SHP77 (cell line): ENCODE measurements at places on chromosomes 5 and 9.

GRCh38 chr9:13411791-13412190 lies 132.3 kb upstream of the MPDZ start:
- no peak for DNase-seq

DNA sequence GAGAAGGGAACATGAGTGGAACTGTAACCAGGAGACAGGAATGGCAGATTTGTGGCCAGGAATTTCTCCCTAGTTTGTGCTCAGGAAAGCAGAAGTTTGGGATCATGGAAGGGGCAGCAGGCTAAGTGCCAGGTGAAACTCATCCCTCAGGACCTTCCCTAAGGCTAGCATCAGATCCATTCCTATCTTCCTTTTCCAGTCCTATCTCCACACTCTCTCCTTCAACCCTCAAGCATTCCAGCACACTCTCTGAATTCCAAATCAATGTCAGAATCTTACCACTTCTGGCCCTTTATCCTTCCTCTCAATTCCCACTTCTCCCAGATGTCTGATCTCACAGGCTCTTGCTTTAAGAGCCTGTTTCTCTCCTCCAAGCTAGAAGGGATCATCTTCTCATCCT lies 53.2 kb upstream of the GRIA1 start:
- no peak for DNase-seq

DNA sequence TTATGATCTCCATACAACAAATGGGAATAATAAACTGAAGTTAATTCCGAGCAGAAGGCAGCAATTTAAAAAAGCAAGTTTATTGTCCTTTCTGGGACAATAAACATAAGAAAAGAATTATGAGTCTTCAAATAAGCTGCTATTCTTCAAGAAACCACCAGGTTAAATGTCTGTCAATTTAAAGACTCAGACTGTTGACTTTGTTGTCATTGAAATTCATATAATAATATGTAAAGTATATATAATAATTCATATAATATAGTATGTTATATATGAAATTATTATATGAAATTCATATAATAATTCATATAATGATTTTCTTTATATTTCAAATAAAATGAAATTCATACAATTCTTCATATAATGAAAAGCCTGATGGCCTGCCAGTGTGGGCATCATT lies 497.5 kb upstream of the RGMB start:
- no peak for DNase-seq

- no peak for DNase-seq
Measured at GRCh38 chr5:170782438-170782837, 1.1 kb upstream of the GABRP start.

GRCh38 chr5:54991416-54991815 lies 6.0 kb upstream of the ESM1 start:
- no peak for DNase-seq

- DNase-seq, result no peak
Measured at GRCh38 chr5:148999741-149000140, 63.1 kb downstream of the SH3TC2 start.

DNA sequence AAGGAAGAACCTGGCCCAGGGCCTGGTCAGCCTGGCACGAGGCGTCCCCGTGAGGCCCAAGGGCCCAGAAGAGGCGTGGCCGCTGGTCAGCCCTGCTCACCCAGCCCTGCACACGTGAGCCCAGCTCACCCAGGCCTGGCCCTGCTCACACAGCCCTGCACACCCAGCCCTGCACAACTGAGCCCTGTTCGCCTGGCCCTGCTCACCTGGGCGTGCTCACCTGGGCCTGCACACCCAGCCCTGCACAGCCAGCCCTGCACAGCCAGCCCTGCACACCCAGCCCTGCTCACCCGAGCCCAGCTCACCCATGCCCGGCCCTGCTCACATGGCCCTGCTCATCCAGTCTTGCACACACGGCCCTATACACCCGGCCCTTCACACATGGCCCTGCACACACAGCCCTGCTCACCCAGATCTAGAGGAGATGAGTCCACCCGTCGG lies 2.1 kb downstream of the ZDHHC11 start:
- DNase-seq, result no peak

DNA sequence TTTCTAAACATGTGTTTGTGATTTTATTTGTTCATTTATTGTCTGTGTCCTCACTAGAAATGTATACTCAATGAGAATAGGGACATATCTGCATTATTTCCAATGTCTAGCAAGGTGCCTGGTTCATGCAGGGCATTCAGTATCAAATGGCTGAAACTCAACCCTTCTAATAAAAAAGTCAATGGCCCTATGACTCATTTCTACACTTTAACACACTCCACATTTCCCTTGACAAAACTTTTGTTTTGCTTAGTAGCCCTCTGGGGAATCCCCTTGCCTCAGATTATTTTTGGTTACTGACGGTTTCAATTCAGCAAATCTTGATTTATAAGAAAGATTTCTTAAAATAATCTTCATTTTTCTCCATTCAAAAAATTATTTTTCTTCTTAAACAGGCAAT lies 206.0 kb upstream of the DMRTA1 start:
- no peak for DNase-seq

GRCh38 chr9:18438300-18438925 lies 35.5 kb upstream of the ADAMTSL1 start:
- no peak for DNase-seq
